ENCODE measurements at places on chromosomes 12 and 14. TPM values are rescaled to one million over a fixed set of nuclear protein-coding genes. Genes with fewer than 3 reads are reported as not detected.

The NEDD8 gene
- 168 TPM for total RNA-seq

The CCDC184 gene
- 0.03 TPM for total RNA-seq

The PTGR2 gene
- total RNA-seq = 2.1 TPM

The OR6C2 gene
- total RNA-seq = not detected

The ACSM4 gene
- total RNA-seq = not detected

The ERBB3 gene
- total RNA-seq = 4.3 TPM

The FOXN4 gene
- total RNA-seq = 0.78 TPM

The BTBD6 gene
- 42.6 TPM for total RNA-seq

The RIPK3 gene
- not detected for total RNA-seq

The KRT6C gene
- total RNA-seq = not detected

The CIROP gene
- not detected for total RNA-seq

The CLEC4A gene
- not detected for total RNA-seq

The CTSG gene
- not detected for total RNA-seq

The ANO4 gene
- total RNA-seq = not detected

The AMDHD1 gene
- total RNA-seq = 0.27 TPM

The CACNB3 gene
- total RNA-seq = 17.2 TPM

DNA sequence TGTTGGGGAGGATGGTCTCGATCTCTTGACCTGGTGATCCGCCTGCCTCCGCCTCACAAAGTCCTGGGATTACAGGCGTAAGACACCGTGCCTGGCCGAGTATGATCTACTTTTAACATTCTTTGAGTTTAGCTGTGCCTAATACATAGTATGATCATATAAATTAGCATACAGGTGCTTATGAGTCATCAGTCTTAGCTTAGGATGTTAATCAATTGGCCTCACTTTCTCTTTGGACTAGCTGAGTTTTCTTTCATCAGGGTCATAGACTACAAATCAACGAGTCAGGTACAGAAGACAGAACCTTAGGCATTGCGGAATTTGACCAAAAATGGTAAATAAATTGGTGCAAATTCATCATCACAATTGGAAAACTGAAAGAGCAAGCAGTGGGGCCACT is 2.2 kb downstream of the SLC25A21 start:
- no peak for DNase-seq

DNA sequence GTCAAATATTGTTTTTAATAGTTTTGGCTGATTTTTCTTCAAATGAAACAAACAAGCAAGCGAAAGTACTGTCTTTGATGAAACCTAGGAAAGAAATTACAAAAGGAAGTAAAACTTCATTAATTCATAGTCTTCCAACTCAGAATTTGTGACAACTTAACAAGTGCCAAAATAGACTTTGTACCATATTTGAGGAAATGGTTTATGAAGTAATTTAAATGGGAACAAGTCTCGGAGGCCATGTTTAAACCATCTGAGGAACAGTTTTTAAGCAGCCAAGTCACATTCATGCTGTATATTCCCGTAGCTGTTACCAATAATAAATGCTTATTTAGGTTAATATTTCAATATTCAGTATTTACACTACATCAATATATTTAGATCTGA is 745 bp upstream of the ARHGDIB start:
- DNase-seq = no peak

GRCh38 chr12:107526555-107527180 is 158.9 kb upstream of the PWP1 start:
- DNase-seq = no peak

- DNase-seq = no peak
These were observed 635.5 kb downstream of the KCNH5 start for GRCh38 chr14:62409626-62410300.

- no peak for DNase-seq
These were observed 1057.5 kb downstream of the LRFN5 start for GRCh38 chr14:42664190-42664589.

DNA sequence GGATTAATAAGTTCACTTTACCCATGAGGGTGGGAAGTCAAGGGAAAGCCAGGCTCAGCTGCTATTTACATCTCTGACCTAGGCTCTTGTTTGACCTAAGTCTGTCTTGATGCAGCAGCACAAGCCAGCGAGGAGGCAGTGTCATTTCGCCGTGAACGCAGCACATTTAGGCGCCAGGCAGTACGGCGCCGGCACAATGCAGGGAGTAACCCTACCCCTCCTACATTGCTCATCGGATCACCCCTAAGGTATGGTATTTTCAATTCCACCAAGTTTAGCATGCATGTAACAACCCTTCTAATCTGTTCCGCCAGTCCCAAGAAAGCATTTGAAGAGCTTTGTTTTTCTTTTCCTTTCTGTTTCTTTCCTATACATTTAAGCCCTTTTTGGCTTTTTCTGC is 81.2 kb downstream of the PCNX1 start:
- DNase-seq = no peak

DNA sequence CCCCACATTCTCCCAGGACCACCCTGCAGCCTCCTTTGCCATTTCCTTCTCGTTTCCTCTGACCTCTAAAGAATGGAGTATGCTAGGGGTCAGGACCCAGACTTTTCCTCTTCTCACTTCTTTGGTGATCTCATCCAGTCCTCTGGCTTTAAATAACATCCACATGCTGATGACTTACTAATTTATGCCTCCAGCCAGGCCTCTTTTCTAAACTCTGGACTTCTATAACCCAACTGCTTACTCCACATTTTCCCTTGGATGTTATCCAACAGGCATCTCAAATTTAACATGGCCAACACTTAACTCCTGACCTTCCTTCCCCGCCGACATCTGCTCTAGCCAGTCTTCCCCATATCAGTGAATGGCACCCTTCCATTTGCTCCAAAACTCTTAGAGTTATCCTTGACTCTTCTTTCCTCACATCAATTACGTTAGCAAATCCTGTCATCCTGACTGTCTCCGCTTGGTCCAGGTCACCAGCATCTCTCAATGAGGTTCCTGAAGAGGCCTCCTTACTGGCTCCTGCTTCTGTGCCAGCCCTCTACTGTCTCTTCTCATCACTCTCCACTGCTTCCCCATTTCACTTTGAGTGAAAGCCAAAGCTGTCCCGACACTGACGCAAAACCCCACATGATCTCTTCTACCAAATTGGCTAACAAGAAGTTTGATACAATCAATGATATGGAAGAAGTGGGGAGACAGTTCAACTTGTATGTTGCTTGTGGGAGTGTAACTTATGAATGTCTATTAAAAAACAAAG is 42.7 kb downstream of the TMBIM6 start:
- no peak for DNase-seq

- no peak for DNase-seq
These were observed 296.5 kb downstream of the ERC1 start for GRCh38 chr12:1287446-1287975.

DNA sequence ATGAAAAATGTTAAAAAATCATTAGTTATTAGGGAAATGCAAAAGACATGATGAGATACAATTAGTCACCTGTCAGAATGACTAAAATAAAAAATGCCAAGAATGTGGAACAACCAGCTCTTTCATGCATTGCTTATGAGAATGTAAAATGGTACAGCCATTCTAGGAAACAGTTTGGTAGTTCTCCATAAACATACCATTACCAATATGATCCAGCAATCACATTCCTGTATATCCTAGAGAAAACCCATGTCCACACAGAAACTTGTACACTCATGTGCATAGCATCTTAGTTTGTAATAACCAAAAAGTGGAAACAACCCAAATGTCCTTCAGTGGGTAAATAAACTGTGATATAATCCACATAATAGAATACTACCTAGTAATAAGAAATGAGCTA is 245.7 kb downstream of the FUT8 start:
- no peak for DNase-seq

DNA sequence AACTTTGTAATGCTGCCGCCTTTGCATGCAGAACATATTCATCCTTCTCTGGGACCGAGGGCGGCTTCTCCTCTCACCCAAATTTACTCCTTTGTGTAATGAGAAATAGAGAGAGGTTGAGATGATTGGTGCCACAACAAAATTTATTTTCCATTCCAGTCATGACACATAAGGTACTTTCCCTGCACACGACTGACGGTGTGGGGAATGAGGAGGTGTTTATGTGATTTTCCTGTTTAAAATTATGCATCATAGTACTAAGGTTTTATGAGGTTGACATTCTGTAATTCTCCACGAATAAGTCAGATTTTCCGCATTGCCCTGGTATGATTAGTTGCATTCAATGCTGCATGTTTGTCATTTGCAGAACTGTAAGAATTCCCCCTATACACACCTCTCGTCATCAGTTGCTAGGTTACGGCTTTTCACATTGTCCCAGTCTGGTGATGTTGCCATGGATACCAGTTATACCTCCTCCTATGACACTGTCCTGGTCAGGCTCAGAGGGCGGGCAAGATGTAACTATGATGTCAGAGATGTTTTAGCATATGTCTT is 23.1 kb downstream of the BICDL1 start:
- DNase-seq = peak; percentile 35

- no peak for DNase-seq
These were observed 96.1 kb downstream of the PLXNC1 start for GRCh38 chr12:94244165-94245133.

DNA sequence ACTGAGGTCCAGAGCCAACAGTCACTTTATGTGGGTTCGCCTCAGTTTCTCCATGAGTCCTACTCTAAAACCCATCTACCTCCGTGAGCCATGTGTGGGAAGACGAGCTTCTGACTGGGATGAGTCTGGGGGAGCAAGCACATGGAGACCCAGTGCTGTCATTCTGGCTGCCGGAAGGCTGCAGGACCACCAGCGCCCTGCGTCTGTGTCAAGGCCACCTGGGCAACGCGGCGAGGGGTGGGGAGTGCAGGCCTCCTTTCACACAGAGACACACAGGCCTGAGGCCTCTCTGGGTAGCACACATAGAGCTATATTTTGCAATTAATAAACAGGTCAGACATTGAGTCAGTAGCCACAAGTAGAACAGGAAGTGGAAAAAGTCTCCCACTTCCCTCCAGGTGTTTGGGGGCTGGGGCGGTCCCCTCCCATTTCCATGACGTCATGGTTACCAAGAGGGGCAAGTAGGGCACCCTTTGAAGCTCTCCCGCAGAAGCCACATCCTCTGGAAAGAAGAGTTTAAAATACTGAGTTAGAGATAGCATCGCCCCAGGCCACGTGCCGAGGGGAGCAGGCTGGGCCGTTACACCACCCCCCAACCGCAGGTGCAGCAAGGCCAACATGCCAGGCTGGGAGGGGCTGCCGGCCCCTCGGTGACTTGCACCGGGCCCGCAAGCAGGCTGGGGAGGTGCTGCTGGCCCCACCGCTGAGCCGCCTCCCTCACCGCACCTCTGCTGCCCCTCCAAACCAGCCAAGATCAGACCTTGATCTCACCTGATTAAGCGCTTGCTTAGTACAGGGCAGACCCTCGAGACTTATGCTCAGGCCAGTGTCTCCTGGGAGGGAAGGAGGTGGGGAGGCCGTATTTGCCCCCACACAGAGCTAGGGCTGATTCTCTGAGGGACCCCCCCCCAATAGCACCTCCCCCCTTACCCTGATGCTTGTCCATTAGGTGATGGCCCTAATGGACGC is 32.7 kb downstream of the DAD1 start:
- DNase-seq = no peak

- no peak for DNase-seq
These were observed 23.0 kb downstream of the ALDH2 start for GRCh38 chr12:111789779-111790178.

GRCh38 chr12:124655698-124656516 is 88.5 kb upstream of the NCOR2 start:
- DNase-seq = peak; percentile 77

GRCh38 chr12:76080729-76081415 is 3.6 kb downstream of the NAP1L1 start:
- DNase-seq = no peak
